Pons (tissue), 1 donor: ENCODE measurements at places on chromosomes 2 and 18.
A peak's percentile ranks its signal among the peaks of the same experiment; 100 is the strongest.

- peak; percentile 19 for DNase-seq
Observed at GRCh38 chr2:191565647-191566198, 112.2 kb upstream of the NABP1 start.

GRCh38 chr2:101197814-101198213 is 46.6 kb upstream of the TBC1D8 start:
- no peak for DNase-seq

- no peak for DNase-seq
Observed at GRCh38 chr2:118246726-118247125, 158.5 kb downstream of the INSIG2 start.

DNA sequence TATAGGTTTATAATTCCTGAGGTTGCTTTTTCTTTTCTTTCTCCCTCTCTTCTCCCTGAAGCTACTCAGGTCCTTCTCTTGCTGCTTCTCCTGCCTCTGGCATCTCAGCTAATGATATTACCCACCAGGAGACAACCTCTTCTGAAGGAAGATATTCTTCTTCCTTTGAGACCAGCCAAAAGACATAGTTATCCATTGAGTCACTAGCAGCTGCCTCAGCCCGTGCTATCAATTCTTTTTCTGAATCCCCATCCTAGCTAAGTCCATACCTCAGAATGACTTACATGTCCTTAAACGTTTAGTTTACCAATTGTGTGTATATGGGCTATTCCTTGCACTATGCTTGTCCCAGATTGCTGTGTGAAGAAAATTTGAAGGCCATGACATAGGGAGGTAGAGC is 25.0 kb upstream of the RNF103 start:
- no peak for DNase-seq
